ENCODE measurements at places on chromosomes 5 and 9.

DNA sequence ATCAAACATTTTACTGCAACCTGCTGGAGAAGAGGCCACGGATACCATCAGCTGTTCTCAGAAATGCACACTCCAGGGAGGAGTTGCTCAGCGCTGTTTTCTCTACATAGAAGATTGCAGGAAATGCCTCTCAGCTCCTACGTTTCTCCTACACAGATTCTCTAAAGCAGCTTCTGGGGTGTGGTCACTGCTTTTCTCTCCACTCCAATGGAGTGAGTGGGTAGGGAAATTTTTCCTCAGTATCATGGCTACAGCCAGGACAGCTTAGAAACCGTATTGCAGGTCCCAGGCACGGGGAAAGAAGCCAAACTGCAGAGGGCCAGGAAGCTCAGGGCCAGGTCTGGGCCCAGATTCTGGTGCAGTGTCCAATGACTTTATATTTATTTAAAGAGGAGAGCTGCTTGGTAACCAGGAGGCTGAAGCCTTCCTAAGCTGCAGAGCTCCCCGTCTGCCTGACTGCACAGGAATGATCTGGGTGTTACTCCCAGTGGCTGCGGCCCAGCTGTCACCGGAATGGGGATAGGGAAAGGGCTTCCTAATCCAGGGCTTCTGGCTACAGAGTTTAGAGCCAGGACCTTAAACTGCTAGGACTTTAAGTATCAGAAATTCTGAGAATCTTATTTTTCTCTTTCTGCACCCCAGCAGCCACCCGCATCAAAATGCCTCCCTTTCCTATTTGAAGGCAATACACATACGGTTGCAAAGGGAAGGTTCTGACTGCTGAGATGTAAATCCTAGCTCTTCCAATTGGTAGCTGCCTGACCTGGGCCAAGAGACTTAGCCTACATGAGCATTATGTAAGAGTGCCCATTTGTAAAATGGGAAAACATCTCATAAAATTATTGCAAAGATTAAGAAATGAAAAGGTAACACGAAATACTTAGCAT lies 1.4 kb upstream of the SPTAN1 start:
- DNase-seq = peak; percentile 18

- no peak for DNase-seq
These were observed 275.6 kb downstream of the IRX2 start for GRCh38 chr5:2475902-2476301.

DNA sequence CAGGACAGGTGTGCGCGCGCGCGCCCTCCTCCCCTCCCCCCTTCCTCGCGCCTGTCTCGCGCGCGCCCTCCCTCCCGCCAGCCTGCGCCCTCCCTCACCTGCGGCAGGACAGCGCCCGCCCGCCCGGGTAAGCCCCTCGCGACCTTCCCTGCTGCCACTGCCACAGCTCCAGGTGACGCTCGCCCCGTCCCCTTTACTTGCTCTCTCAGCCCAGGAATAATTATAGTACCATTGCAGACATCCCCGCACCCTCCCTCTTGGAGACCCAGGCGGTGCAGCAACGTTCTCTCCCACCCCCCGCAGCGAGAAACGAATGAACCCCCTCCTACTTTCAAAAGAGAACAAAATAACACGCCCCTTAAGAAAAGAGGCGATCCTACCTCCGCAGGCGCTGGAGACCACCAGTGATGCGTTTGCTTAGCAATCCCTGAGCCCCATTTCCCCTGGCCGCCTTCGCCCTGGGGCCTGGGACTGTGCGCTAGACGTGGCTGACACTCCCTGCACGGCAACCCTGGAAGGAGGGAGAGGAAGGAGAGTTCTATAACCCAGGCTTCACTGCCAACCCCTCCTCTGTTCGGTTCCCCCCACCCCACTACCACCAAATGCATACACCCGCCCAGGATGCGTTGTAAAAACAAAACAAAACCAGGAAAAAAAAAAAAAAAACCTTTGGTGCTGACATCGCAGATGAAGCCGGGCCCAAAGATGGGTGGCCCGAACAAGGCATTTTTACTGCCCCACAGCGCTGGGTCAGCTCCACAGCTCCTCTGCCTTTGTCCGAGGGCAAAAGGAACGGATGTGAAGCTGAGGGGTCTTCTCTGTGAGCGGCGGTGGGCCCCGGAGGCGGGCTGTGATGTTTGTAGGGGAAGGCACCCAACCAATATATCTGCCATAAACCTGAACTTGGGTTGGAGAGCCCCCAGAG lies 5.6 kb upstream of the PURA start:
- DNase-seq = no peak

DNA sequence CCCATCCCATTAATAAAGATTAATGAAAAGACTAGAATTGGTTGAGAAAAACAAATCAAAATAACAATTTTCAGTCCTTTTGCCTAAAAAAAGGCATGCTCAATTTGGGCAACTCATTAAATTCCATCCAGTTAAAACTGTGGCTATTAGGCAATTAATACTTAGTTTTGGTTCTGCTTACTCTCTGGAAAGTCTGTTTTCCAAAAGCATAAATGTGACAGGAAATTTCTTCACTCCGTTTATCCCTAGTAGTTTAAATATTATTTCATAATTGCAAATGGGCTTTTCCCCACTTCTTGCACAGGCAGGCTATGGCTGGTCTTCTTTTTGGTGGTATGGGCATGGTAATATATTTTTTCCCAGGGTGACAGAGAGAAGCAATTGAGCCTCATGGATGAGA lies 373.3 kb upstream of the KLF4 start:
- no peak for DNase-seq

DNA sequence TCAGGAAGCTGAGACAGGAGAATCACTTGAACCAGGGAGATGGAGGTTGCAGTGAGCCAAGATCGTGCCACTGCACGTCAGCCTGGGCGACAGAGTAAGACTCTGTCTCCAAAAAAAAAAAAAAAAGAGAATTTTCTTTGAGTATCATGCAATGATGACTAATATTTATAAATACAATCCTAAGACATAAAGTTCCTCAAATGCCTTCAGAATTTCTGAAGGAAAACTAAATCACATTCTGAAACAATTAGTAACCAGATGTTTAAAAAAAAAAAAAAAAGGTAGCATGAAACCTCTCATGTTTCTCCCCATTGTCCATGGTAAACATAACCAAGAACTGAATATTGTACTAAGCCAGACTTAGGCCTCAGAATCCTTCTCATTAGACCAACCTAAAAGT lies 23.1 kb downstream of the MLLT3 start:
- no peak for DNase-seq

DNA sequence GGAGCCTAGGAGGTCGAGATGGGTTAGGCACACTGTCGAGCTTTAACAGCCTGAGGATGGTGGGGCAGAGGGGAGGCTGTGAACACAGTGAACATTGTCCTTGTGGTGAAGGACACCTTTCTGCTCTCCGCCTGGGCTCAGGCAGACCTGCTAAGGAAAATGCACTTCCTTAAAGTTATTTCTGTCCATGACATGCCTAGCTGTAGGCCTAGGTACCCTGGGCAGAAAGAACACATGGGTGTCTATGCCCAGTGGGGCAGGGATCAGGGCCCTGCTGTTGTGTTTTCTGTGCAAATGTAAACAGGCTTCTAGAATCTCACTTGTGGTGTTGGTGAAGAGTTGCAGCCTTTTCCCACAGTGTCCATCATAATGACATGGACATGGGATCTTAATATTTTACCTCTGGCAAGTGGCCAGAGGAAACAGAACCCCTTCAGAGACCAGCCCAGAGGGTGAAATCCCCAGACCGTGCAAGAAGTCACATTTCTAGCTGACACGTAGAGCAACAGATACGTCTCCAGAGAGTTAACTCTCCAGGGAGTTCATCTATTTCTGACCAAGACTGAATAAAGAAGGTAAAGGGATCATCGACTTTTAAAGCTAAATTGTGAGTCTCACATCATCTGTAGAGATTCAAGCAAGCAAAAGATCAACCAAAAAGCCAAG lies 79.2 kb downstream of the C9orf152 start:
- DNase-seq = no peak

GRCh38 chr9:95494416-95495371 lies 22.1 kb downstream of the PTCH1 start:
- no peak for DNase-seq

DNA sequence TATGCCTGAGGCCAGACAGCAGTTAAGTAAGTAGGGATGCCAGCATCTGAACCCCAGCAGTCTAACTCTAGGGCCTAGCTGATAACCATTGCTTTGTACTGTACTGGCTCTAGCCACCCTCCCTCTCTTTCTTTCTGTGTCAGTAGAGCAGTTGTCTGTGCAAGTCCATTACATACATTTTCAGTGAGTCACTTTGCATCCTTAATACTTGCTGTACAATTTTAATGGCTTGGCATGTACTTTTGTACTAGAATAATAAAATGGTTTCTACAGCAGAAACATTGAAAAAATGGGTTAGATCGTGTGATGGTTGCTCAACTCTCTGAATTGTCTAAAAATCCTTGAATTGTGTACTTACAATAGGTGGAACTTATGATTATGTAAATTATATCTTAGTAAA lies 1.5 kb upstream of the TTC39B start:
- DNase-seq = peak; percentile 31

DNA sequence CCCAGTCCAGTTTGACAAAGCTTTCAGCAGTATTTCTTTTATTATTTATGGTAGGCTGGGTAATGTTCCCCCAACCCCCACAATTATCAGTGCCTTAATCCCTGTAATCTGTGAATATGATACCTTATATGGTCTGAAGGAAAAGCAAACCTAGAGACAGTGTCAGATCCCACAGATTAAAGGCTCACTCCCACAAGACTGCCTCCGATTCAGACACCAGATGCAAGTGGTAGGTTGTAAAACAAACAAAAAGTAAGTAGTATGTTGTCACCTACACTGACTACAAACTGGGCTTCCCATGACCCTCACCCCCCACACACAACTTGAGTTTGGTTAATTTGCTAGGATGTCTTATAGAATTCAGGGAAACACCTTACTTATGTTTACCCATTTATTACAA lies 201.2 kb downstream of the NSG2 start:
- no peak for DNase-seq

- DNase-seq = no peak
These were observed 229.3 kb upstream of the ACTBL2 start for GRCh38 chr5:57711946-57712345.

GRCh38 chr5:160534125-160534524 lies 112.5 kb downstream of the PTTG1 start:
- DNase-seq = no peak

DNA sequence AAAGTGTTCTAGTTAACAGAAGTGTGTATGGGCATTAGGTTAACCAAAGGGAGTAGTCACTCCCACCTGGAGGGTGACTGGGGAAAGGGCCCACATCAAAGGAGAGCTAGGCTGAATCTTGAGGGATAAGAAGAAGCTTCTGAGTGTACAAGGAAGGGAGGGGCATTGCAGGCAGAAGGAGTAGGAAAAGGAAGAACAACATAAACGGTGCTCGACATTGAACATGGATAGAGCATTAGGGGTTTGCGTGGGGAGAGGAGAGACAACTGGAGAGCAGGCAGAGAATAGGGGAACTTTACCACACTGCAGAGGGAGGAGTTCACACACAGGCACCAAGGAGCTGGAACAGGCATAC lies 5.3 kb upstream of the GLRX start:
- no peak for DNase-seq

DNA sequence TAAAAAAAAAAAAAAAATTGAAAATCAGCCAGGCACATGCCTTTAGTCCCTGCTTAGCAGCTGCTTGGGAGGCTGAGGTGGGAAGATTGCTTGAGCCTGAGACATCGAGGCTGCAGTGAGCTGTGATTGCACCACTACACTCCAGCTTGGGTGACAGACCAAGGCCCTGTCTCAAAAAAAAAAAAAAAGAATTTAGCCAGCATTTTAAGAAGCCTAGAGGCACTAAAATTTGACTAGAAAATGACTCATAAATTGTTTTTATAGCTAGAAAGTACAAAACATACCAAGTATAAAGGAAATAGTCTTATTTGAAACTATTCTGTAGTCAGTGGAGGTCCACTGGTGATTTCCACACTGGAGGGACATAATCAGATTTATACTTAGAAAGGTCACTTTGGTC lies 17.5 kb downstream of the LRRC70 start:
- no peak for DNase-seq

DNA sequence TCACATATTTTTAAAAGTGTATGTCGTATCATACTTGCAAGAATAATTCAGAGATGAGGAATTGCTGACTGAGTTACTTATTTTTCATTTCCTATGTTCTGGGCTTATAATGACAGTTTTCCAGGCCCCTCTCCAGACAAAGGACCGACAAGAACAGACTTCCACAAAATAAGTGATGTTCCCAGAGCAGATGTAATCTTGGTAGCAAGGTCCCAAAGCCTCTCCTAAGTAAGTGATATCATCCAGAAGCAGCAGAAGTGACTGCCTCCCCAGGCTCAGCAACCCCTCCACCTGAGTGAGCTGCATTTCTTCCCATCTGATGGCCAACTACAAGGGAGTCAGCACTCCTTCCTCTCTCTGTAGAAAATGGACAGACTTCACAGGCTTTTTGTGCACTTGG lies 57.1 kb downstream of the SEMA6A start:
- DNase-seq = no peak

GRCh38 chr5:151200913-151201595 lies 22.8 kb downstream of the CCDC69 start:
- no peak for DNase-seq

- DNase-seq = no peak
These were observed 33.6 kb upstream of the COL5A1 start for GRCh38 chr9:134607971-134608370.

DNA sequence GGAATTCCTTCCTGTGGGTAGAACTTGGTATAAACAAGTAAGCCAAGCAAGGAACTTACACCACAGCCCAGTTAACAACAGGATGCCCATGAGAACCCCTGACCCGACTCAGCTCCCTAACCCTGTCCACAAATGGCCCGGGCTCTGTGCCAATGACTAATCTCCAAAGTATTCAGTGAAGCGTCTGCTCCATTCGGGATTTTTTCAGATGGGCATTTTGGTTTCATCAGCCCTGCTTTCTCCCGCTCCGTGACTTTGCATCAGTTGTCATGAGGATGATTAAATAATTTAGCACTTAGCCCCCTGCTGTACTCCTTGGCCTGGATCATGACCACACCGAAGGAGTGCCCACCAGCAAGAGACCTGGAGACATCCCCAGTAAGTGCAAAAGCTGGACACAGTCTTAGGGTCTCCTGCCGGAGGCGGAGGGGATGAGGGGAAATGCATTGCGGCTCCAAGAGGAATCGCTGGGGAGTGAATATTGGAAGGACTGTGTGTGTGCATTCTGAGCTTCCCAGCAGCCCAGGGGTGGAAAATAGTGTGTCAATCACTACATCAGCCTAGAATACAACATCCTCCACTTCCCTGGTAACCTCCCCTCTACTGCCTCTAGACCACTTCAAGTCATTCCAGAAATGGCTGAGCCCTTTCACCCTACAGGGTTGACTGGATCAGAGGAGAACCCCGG lies 41.4 kb upstream of the DNAH5 start:
- peak; percentile 53 for DNase-seq

DNA sequence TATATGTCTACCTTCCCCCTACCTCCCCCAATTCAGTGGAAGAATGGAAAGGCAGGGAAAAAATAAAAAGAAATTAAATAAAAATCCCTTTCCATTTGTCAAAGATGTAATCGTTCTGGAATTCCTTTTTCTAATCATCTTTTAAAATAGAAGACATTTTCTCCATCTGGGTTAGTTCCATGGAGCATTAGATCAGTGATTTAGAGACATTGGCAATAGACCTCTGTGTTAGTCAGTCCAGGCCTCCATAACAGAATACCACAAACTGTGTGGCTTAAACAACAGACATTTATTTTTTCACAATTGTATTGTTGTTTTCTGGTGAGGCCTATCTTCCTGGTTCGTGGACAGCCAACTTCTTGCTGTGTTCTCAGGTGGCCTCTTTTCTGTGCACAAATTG lies 516.6 kb upstream of the DAB2 start:
- no peak for DNase-seq
